ENCODE measurements at places on chromosomes 5 and 9.

- no peak for DNase-seq
Observed at GRCh38 chr5:108101130-108101529, 280.8 kb downstream of the FBXL17 start.

DNA sequence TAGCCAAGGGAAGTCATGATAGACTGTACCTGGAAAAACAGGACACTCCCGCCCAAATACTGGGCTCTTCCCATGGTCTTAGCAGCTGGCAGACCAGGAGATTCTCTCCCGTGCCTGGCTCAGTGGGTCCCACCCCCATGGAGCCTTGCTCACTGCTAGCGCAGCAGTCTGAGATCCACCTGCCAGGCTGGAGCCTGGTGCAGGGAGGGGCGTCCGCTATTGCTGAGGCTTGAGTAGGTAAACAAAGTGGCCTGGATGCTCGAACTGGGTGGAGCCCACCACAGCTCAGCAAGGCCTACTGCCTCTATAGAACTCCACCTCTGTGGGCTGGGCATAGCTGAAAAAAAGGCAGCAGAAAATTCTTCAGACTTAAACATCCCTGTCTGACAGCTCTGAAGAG, 10.1 kb upstream of the THG1L start:
- no peak for DNase-seq

DNA sequence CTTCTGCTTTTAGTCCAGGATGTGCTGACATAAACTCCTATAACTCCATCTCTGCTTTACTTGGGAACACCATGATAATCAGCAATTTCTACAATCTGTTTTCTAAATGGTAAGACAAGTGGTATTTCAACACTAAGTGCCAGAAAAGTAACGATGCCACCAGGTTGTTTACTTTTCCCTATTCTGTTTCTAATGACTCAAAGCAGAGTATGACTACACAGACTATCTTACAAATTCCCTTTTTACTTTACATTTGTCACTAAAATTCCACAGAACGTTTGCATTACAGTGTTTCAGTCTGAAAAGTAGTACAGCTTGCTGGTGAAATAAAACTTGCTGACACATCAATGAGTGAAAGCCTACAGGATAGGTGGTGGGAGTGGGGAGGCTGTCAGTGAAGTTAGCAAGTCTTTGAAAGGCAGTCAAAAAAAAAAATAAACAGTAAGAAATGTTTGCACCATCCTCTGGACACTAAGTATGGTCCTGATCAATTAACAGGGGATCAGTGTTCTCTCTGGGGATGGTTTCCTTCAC, 186.5 kb downstream of the LURAP1L start:
- no peak for DNase-seq

- DNase-seq, result peak; percentile 7
Observed at GRCh38 chr5:61330341-61330844, 1.7 kb upstream of the ZSWIM6 start.

GRCh38 chr9:93028448-93029006, 30.0 kb upstream of the SUSD3 start:
- DNase-seq, result peak; percentile 89

DNA sequence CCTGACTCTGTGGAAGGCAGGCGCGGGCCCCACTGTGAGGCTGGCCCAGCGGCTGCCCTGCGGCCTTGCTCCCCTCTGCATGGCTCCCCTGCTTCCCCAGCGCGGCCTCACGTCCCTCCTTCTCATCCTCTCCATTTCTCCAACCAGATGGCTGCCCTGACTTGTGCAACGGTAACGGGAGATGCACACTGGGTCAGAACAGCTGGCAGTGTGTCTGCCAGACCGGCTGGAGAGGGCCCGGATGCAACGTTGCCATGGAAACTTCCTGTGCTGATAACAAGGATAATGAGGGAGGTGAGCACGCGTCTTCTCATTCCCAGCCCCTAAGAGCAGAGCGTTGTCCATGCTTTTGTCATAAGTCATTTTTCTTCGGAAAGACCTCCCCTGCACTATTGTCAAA, 129.0 kb upstream of the WWC1 start:
- no peak for DNase-seq

- DNase-seq, result no peak
Observed at GRCh38 chr5:35371951-35372426, 141.7 kb upstream of the PRLR start.

DNA sequence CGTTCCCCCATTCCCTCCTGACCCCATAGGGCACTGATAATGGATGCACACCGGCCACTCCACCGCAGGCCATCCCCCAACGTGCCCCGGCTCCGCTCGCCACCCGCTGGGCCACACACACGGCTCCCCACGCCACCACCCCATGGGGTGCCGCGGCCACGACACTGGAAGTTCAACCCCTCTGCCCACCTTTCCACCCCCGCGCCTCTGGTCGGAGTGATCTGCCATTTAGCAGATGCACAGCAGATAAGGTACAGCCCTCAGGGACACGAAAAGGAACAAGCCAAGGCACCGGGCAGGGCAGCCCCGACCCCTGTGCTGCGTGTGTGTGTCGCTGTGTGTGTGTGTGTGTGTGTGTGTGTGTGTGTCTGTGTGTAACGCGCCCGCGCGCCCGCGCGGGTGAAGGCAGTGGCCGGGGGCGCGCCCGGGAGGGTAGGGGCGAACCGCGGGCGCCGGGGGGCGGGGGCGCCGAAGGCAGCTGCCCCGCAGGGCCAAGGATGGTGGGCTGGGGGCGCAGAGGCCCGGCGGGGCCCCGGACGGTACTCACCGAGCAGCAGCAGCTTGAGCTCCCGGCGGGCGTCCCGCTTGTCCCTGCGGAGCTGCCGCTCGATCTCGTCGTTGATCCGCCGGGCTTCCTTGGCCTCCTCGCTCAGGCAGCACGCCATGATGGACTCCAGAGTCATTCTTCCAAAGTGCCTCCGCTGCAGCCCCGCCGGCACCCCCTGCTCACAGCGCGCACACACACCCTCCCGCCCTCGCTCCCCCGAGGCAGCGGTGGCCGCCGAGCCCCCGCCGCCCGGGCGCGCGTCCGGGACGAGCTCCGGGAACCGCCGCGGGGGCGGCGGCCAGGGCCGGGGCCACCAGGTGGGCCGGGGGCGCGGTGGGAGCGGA, 813 bp downstream of the GNAQ start:
- peak; percentile 51 for DNase-seq

- peak; percentile 18 for DNase-seq
Observed at GRCh38 chr5:71533615-71534014, 53.5 kb upstream of the MCCC2 start.

DNA sequence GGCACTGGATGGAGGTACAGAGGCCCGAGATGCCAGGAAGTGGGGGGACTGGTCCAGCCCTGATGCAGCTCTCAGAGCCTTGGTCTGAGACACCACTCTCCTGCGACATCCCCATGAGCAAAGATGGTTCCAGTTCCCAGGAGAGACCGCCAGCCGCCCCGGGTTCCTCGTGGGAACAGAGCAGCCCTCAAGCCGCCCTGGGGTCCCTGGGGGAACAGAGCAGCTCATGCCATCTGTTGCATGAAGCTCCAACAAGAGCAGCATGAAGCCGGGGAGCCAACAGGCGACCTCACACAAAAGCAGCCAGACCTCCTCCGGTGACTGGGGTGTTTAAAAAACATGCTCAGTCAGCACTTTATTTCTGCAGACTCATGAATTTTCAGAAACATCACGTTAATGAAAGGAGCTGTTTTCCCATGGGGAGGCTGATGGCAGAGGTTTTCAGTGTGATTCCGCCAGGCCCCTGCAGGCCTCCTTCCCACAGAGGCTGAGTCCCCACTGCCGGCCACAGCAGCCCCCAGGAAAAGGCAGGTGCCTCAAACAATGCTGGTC, 6.2 kb downstream of the SLC6A18 start:
- DNase-seq, result no peak

DNA sequence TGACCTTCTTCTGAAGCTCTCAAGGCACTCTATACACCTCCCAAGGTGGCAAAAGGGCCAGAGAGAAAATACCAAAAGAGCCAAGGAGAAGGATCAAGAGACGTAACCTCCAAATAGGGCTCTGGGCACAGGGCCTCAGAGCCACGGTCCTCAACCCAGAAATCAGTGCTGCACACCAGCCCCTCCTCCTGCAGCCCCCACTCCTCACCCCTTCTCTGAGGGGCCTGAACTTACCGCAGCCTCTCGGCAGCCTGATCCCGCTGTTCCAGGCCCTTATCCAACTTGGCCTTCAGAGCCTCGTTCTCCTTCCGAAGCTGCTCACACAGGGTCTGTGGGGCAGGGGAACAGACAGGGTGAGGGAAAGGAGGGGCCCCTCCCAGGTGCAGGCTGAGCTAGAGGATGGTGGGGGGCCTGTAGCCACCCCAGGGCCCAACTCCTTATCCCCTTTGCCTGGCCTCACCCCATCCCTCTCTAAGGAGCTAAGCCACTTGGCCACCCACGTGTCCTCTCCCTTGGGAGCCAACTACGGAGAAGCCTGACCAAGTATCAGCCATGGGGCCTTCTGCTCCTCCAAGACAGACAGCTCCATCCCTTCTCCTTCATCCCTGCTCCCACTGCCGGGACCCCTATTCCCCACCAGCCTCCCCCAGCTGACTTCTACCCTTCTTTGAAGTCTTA, 28.8 kb downstream of the TNIP1 start:
- no peak for DNase-seq

DNA sequence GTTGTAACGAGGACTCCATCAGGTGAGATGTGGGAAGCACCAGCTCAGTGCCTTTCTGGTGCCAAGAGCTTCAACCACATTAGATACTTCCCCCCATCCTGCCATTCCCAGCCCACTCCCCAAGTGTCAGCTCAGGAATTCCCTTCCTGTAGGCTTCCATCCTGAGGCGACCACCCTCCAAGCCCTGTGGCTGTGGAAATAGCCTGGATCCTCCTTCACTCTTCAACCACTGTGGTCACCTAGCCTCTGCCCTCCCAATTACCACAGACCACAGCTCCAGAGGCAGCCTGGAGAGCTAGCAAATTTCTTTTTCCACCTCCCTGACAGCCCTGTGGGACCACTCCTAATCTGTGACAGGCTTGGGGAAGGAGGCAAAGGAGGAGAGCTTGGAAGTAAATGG, 219.8 kb upstream of the MAP3K1 start:
- no peak for DNase-seq

DNA sequence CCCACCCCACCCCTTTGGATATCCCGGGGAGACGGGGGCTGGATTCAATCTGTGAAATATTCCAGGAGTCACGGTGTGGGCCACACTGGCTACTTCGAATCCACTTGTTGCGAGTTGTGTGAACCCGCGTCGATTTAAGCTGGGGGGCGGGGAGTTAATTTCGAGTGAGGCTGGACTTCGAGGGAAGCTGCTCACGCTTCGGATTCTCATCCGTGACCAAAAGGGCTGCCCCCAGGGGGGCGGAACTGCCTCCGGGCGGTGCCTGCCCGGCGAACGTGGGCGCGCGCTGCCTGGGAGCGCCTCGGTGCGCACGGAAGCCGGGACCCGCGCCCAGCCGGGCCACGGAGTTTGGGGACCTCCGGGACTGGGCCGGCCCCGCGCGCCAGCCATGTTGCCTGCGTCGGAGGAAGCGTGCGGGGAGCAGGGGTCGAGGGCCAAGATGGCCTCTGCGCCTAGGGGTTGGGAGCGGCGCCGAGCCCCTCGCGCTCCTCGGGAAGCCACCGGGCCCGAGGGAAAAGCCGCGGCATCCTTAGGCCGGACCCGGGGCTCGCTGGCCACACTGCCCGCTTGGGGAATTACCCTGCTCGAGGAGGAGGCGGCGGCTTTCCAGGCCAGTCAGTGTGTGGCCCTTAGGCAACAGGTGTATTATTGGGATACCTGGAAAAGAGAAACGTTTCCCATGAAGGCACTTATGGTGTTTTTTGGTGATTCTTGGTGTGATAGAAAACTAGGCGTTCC, 975 bp downstream of the OCLN start:
- no peak for DNase-seq

GRCh38 chr5:15938186-15938585, 241.4 kb downstream of the MARCHF11 start:
- DNase-seq, result no peak

- no peak for DNase-seq
Observed at GRCh38 chr5:124908581-124909451, 162.4 kb upstream of the ZNF608 start.

DNA sequence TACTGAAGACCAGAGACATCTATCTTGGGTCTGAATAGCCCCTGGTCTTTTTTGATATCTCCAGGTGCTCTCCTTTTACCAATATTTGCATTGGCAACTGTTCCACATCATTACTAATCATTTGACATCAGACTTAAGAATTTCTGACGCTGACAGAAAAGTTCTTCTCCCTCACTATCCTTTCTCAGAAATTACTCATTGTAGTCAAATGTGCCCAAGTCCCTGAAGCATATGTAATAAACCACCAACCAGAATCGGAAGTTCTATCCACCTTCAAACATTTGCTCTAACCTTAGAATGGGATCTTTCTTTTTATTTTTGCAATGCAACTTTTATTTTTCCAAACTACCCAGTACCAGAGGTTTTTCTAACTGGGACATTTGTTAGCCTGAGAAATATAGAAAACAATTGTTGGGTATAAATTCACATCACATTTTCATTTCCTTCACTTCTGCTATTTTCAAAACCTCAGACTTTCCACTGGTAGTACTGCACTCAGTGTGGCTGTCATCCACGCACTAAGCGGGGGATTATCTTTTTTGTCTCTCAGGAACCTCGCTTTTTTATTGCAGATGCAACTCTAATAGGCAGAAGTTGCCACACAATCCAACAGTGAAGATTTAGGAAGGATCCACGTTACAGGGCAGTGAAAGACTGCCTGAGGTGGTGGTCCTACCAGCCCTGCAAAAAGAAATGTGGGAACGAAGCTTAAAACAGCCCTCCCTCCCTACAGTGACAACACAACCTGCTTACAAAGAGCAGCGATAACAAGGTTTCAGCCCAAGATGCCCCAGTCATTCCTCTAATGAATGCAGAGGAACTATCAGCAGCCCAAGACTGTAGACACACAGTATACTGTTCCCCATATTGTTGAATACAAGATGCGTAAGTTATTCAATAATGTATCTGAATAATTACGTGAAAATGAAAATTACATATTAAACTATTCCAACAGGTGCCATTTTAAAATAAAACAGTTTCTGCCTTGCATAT, 201.2 kb downstream of the EBF1 start:
- no peak for DNase-seq

DNA sequence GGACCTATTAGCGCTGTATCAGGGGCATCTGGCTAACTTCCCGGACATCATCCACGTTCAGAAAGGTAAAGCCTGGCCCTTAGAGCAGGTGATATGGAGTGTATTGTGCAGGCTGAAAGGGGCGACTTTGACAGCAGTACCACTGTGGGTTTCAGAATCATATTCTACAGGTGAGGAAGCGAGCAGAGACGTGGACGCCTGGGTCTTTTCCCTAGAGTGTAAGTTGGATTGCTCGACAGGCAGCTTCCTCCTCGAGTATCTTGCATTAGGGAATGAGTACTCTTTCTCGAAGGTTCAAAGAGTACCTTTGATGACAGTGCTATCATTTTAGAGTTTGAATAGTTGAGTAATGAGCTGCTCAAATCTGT, 1.9 kb downstream of the SNX18 start:
- no peak for DNase-seq

- DNase-seq, result no peak
Observed at GRCh38 chr5:38433160-38433861, 123.1 kb downstream of the LIFR start.

- DNase-seq, result no peak
Observed at GRCh38 chr5:140020601-140021177, 22.4 kb downstream of the NRG2 start.

GRCh38 chr5:32076699-32077695, 97.1 kb downstream of the GOLPH3 start:
- peak; percentile 26 for DNase-seq

All from CD4-positive, alpha-beta T cell treated with Interleukin-6 at 100 ng/mL for 8 hours (primary cell).